ENCODE measurements at places on chromosomes 4 and X.
A peak's percentile ranks its signal among the peaks of the same experiment; 100 is the strongest.

DNA sequence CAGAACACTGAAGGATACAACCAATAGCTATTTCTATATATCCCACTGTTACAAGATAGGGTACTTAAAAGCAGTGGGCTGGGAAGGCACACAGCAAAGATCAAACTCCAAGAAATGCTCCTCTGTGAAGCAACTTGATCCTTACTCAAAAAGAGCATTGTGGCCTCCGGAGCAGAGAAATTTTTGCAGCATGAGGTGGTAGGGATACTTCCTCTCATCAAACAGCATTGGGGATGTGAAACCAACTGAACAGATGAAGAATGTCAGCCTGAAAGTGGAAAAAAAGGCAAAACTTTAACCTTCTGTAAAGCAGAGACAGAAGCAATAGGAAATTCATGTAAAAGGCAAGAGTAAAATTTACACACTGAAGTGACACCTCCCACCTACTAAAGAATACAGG is 92.2 kb downstream of the HUWE1 start:
- peak; percentile 31 for DNase-seq

- DNase-seq, result peak; percentile 45
These were observed 440.2 kb downstream of the INPP4B start for GRCh38 chr4:142405695-142406498.

DNA sequence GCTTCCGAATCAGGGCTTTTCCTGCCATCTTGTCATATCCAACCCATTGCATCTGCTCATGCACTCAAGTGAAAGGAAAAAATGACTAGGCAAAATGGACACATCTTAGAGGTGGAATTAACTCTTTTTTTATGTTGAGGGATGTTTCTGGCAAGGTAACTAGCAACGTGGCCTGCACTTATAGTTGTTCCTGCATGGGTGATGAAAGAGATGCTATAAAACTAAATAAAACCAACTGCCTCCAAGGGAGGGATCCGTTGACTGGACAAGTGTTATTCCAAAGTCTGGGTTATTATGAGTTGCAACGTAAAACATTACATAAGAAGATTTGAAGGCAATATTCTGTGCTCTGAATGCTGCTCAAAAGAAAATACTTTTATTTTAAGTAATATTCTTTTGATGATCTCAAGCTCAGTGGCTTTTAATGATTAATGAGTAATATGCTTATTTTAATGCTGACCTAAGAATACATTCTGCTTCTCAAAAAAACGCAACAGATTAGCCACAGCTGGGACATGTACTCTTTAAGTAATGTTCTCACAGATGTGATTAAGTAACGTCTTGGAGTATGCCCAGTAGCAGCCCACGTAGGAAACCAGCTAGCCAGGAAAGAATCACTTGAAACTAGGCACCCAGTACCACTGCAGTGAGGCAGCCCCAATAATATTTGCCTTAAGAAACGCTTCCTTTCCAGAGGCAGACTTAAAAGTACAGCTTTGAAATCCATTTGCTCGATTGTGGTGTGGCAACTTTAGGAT is 27.4 kb downstream of the KLF3 start:
- DNase-seq, result peak; percentile 88

DNA sequence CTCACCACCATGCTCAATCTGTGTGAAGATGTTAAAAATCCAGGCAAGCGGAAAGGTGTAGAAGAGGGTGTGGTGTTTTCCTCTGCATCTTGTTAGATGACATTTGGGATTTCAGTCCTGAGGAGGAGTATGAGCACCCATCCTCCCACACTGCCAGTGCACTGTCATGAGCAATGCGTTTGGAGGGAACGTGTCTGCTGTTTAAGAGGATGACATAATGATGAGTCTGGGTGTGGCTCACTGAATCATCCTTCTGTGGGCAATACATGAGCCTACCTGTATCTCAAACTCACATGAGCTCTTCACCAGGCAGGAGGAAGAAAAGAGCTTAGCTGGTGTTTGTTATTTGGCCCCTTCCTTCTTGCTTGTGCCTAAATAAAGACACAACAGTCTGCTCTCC is 67.9 kb upstream of the ARX start:
- DNase-seq, result no peak

DNA sequence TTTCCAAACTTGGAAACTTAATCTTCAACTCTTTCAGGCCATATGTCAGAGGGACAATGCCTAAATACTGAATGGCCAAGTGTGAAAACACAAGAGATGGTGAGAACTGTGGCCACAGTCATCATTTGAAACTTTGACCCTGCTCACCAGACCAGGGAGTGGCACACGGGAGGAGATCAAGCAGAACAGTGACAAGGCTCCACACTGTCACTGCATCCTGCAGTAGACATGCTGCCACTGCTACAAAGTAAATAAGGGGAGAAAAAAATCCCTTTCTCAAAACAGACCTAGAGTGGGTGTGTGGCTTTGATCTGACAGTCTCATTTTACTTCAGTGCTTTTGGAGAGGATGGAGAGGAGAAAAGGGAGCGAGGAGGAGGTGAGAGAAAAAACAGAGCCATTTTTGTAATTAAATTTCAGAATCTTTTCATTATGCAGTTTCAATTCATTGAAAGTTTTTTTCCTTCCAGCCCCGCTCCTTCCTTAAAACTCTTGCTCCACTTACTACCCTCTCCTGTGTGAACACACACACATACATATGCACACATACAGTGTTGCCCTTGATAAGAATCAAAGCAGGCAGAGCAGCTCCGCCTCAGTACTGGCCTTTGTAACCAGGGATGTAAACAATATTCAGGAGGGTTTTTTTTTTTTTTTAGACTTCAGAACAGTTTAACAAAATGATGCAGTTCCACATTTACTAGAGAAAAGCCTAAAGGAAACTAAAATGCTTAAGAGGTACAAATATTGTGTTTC is 34.4 kb downstream of the NEXMIF start:
- DNase-seq, result no peak

DNA sequence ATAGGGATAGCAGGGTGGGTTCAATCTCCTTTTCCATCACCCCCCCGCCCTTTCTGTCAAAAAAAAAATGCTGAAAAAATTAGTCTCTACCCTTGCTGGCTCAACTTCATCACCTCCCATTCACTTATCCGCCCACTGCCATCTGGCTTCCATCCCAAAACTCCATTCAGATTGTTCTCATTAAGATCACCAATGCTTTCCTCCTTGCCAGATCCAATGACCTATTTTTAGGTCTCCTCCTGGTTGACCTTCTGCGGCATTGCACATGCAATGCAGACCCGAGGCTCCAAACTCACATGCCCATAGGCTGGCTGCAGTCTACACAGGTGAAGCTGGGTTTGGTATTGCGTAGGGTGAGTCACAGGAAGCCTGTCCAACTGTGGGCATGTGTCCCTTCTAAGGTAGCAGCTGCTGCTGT is 21.1 kb upstream of the STIM2 start:
- DNase-seq, result peak; percentile 42

- no peak for DNase-seq
These were observed 532.3 kb upstream of the SMIM31 start for GRCh38 chr4:164221631-164222030.

DNA sequence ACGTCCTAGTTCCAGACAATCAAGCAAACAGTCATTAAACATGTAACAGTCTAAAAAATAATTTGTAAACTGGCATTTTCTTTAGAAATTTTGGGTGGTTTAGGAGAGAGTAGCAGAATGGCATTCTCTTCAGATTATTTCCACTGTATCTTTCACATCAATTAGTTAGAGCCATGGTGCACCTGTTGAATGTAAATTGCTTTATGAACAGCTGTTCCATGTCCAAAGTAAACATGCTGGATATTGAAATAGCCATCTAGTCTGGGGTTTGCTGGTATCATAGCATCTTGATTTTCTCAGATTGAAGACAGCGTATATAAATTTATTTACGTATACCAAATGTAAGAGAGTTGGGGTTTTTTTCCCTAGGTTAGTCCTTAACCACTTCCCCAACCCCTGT is 143.6 kb downstream of the RCHY1 start:
- DNase-seq, result no peak

DNA sequence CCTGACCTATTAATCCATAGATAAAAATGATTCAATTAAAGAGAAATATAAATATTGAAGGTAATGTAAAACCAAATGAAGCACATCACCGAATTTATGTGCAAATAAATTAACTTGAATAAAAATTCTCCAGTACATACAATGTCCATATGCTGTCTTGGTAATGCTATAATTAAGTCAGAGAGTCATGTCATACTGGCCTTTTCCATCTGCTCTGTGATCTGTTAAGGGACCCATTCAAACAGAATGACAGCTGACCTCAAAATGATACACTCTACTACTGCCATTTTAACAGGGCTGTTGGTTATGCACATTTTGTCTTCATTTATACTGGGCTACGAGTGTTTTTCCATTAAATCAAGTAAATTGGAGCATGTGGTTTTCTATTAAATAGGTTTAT is 99.3 kb downstream of the TEX13A start:
- no peak for DNase-seq

DNA sequence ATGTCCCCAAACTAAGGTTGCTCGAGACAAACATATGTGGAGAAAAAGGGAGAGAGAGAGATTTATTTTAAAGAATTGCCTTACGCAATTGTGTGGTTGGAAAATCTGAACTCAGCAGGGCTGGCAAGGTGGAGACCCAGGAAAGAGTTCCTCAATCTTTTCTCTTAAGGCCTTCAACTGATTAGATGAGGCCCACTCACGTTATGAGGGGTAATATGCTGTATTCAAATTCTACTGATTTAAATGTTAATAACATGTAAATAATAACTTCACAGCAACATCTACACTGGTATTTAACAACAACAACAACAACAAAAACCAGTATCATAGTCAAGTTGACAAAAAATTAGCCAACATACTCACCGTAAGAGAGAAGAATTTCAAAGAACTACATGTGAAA is 14.6 kb downstream of the SERPINA7 start:
- DNase-seq, result no peak

DNA sequence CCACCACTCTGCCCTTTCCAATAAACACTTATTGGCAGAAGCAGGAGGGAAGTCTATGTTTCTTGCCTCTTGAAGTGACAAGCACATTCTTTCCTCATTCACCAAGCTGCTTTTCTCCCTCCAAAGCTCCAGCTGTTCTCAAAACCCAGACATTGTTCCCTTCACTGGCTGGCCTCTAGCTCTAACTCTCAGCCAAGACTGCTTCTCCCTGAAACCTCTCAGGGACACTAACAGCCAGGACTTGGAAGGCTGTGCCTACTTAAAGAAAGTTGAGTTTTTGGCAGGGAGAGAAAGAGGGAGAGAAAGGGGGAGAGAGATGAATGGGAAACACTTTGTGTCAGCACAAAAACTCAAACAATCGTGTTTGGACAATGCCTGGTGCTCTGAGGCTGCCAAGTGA is 99.5 kb downstream of the COX18 start:
- peak; percentile 51 for DNase-seq

GRCh38 chrX:15525664-15526416 is 25.2 kb downstream of the BMX start:
- DNase-seq, result no peak

DNA sequence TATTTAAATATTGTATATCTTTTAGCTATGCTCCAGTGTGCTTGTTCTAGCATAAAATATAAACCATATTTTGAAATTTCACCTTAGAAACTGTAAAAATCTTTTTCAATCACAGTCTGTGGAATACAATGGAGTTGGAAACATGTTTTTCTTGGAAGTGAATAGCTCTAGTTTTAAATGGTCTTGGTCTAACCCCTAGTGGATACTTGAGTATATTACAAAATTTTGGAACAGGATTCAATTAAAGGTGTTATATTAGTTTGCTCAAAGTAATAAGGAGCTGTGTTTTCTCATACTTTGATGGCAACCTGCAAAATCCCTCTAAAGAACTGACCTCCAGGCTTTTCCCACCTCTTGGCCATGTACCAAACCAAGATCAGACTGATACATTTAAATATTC is 48.2 kb downstream of the STK26 start:
- peak; percentile 37 for DNase-seq

DNA sequence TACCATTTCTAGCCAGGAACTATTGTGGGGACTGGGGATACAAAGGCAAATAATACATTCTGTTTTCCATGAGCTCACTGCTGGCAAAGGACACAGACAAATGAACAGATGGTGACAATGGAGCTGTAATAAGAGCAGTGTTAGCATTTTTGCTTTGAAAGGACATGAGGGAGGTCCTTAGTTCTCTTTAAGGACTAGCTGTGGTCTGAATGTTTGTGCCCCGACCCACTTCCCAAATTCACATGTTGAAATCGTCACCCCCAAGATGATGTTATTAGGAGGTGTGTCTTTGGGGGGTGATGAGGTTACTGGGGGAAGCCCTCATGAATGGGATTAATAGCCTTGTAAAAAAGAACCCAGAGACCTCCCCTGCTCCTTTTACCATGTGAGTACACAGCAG is 30.3 kb downstream of the CCNG2 start:
- DNase-seq, result no peak

DNA sequence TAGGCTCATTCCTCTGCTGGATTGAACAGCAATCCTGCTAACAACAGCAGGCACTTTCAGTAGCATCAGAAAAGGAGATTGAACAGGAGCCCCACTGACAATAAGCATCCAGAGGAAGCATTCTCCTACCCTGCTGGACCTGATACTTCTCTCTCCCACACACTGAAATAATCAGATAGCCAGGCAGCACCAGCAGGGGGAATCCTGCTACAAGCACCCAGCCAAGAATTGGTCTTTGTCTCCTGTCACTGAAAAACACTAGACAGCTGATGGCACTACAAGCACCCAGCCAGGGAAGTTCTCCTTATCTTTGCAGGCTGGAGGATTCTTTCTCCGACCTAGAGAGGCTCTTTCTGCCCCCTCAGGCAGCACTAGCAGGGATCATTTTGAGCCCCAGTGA is 444.3 kb upstream of the GRIA3 start:
- peak; percentile 0 for DNase-seq

DNA sequence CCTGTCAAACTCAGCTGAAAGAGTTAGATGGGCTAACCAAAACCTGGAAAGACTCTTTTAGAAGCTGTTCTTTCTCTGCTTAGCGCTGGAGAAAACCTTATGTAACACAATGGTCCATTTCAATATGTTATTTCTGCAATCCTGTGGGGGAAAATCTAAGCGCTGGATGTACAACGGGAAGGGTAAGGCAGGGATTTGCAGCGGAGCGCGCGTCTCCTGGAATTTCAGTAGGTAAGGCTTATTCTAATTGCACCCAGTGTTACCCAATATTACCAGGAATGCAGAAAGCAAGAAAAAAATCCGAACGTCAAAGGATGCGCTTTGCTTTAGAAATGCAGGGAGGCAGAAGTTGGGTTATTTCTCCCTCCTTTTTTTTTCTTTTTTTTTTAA is 2.0 kb downstream of the HS3ST1 start:
- no peak for DNase-seq

GRCh38 chrX:44675362-44676024 is 132.8 kb upstream of the FUNDC1 start:
- DNase-seq, result peak; percentile 89

- peak; percentile 15 for DNase-seq
These were observed 62.2 kb downstream of the NSUN7 start for GRCh38 chr4:40811956-40812355.

GRCh38 chrX:9638871-9639270 is 126.8 kb downstream of the GPR143 start:
- DNase-seq, result no peak

GRCh38 chrX:24002792-24003191 is 24.2 kb downstream of the KLHL15 start:
- DNase-seq, result no peak

- no peak for DNase-seq
These were observed 22.2 kb downstream of the HMX1 start for GRCh38 chr4:8849266-8850073.

GRCh38 chr4:39941682-39942217 is 36.0 kb downstream of the PDS5A start:
- no peak for DNase-seq

- DNase-seq, result no peak
These were observed 207.7 kb downstream of the SOWAHB start for GRCh38 chr4:76690011-76690905.

- DNase-seq, result no peak
These were observed 1.1 kb downstream of the RPS6KA6 start for GRCh38 chrX:84186603-84187532.

All from cardiac fibroblast (primary cell).